ENCODE measurements at places on chromosomes 4 and X.

DNA sequence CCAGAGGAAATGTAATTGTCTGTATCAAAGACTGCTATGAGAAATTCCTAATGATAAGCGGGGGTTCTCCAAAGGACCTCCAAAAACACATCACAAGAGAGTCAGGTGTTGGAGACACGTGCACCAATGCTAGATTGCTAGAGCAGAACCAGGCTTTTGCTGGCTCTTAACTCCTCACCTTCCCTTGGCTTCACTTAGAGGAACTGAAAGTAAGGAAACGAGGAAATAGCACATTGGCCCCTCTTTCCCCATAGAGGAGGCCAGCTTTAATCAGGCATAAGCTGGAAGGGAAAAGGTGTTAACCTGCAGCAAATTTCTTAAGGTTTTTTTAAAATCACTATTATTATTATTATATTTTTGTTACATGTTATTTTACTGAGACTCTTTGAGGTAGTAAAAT, 13.6 kb downstream of the OTC start:
- DNase-seq, result no peak

GRCh38 chrX:21155916-21156315, 218.3 kb upstream of the CNKSR2 start:
- no peak for DNase-seq

DNA sequence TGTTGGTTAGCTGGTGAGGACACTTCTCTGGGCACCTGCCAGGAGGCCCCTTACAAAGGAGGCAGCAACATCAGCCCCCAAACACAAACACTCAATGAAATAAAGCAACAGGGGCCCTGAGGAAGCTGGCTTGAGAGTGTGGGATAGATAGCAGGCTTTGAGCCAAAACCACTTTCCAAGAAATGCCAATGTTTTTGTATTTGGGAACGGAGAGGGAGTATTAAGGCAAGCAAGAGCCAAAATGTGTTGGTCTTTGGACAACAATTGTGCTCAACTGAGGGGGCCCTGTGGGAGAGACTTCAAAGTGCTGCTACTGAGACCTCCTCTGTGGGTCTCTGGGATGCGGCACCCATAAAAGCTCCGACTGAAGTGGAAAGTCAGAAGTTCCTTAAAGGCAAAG, 41.0 kb downstream of the RAI2 start:
- no peak for DNase-seq

GRCh38 chr4:8108991-8109390, 49.6 kb downstream of the ABLIM2 start:
- no peak for DNase-seq

- no peak for DNase-seq
Measured at GRCh38 chr4:72463724-72464123, 105.3 kb downstream of the ADAMTS3 start.

GRCh38 chr4:8192748-8193738, 6.0 kb upstream of the SH3TC1 start:
- peak; percentile 78 for DNase-seq

GRCh38 chrX:16774746-16775145, 11.5 kb upstream of the TXLNG start:
- DNase-seq, result no peak

DNA sequence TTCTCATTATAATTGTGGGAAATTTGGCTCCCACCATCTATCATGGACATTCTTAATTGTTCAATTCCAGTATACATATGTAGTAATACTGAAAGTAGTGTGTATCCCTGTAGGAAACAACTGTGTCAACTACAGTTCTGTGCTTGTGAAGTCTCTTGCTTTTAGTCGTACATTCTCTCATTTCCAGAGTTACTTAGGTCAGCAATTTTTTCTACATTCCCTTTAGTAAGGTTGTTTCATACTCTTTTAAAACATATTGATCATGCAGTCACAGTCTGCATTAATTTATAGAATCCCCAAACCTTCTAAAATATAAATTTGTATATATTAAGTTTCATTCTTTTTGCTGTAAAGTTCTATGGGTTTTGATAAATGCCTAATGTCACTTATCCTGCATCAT, 289.2 kb upstream of the PCDH10 start:
- no peak for DNase-seq

- no peak for DNase-seq
Measured at GRCh38 chr4:114264877-114265291, 285.4 kb upstream of the ARSJ start.

- DNase-seq, result no peak
Measured at GRCh38 chr4:68359508-68359907, 9.6 kb upstream of the YTHDC1 start.

GRCh38 chr4:80295336-80295735, 28.9 kb downstream of the FGF5 start:
- DNase-seq, result no peak

DNA sequence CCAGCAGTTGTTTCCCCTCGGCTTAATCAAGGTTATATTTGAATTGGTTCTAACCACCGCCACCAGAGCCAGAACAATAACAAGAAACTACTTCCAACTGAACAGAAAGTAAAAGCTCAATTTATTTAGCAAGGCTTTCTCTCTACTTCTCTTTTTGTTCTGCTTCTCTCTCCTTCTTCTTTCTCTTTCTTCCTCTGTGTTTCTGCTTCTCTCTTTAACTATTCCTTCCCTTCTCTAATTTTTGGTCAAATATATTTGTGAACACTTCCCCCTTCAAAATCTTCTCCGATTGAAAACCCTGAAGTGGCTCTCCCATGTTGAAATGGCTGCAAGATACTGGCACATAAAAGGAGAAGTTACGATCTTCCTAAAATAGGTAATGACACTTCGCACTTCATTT, 1195.9 kb upstream of the PRKX start:
- no peak for DNase-seq

DNA sequence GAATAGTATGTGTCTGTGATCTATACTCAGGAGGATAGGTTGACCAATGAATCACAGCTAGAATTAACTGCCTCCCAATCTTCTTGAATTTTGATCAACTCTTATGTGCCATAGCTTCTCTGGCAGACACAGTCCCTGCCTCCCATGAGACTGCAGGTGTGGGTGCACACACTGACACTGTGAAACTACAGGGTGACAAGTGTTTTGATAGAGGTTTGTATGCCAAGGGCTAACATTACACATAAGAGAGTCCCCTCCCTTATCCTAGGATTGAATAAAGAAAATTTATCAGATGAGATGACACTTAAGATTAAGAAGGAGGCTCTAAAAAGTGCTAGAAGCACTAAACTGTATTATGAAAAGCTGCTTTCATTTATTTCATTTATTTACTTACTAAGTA, 218.4 kb upstream of the BMP3 start:
- no peak for DNase-seq

- no peak for DNase-seq
Measured at GRCh38 chr4:128255906-128256305, 31.7 kb downstream of the PGRMC2 start.

DNA sequence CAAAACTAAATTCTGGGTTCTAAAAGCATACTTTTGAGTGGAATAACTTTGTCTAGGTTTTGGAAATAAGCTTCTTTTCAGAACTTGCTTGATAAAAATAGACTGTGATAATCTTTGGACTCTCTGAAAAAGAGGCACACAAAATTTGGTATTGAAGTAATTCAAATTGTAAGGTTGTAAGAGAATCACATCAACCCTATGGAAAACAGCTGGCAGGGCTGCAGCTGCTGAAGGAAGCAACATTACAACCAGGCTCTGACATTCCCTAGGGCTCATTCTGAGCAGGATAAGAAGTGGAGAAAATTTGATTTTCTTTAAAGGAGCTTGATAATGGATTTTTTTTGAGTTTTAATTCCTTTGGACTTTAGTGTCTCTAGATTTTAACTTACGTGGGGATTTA, 147.6 kb downstream of the FSTL5 start:
- DNase-seq, result no peak

DNA sequence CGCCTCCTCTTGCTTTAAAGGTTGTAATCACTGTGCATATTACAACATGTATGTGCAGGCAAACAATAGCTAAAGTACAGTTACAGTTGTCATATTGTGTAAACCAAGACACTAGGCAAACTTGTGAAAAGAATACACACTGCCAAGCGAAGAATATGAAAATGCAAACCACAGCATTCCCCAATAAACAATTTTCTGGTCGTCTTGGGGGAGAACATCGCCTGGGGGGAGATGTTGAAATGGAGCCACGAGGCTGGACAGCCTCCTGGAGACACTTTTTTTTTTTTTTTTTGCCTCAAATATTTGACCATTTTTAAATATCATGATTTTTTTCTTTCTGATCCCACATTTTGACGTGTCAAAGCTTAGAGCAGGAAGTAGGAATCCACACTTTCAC, 51.7 kb upstream of the PDLIM3 start:
- DNase-seq, result no peak

DNA sequence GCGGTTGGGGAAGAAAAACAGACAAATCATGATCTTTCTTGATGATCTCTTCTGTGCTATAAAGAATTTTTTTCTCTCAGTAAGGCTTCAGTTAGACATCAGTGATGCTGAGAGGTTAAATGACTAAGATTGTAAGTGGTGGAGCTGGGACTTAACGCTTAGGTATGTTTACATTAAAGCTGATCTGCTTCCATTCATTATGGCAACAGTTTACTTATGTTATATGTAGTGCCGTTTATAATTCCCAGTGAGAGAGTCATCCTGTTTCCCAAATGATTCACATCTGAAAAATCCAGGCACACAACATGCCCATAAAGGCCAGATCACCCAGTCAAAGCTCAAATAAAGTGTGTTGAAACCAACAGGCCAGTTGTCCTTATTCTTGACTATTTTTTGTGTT, 50.1 kb downstream of the CENPVL3 start:
- DNase-seq, result no peak

- DNase-seq, result peak; percentile 58
Measured at GRCh38 chr4:98166025-98166730, 22.9 kb upstream of the STPG2 start.

Data from ureter (tissue), 1 donor.